ENCODE measurements at places on chromosomes 12 and 14.

GRCh38 chr14:91062600-91062999, 2.2 kb upstream of the RPS6KA5 start:
- DNase-seq: no peak

DNA sequence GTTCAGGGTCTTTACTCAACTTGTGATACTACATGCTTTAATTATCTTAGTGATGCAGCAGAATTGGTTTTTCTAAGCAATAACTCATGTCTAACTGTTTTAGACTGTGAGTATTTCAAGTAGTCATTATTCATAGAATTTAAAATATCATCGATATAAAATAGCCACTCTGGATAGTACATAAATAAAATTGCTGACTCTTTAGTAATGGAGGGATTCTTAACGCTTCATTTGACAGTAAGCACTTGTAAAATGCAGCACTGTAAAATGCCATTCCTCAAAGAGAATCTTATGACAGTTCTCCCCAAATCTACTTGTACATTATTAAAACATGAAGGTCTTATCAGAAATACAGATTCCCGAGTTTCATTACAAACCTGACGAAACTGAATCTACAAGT, 262.8 kb upstream of the LRFN5 start:
- no peak for DNase-seq

GRCh38 chr14:102999227-102999895, 58.0 kb downstream of the CDC42BPB start:
- no peak for DNase-seq

DNA sequence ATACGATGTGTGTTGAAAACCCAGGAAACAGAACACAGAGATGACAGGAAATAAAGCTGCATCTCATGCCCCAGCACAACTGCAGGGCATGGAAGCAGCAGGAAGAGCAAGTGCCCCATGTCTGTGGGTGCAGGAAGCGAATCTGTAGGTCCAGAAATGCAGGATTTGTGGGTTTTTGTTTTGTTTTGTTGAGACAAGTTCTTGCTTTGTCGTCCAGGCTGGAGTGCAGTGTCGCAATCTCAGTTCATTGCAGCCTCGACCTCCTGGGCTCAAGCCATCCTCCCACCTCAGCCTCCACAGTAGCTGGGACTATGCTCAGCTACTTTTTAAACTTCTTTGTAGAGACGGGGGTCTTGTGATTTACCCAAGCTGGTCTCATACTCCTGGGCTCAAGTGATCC, 6.2 kb upstream of the RPS6KL1 start:
- DNase-seq: no peak

DNA sequence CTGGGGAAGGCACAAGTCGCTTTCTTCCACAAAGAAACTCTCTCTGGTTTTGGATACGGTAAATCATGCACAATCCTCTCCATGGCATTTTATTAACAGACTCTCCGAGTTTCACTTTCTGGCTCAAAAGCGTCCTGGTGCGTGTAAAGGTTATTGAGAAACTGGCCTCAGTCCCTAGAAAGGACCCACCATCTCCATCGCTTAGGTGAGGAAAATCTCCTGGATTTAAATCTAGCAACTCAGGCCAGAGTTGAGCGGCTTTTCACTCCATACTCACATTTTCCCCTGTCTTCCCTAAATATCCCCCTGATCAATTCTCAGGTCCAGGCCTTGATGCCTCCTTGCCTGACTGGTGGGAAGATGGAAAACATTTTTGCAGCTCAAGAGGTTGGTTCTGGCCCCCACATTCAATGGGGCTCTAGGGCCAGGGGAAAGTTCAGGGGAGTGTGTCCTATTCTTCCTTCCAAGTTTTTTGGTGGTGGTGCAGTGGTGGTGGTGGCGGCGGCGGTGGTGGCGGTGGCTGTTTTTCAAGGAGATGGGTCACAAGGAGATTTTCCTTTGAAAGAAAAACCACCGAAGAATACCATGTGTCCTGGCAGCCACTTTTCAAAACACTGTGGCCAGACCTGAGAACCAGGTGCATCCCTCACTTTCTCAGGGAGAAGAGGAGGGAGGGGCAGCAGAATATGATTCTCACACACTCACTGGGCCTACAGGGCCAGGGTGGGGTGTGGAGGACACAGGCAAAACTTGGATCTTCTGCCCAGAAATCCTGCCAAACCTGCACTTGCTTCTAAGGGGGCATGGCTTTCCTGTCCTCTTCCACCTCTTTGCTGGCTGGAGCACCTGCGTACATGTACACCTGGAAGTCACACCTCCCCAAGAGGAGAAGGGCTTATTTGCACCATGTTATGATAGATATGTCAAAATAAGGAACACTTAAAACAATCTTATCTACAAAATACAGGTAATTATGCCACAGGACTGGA, 46.7 kb upstream of the PNMA1 start:
- no peak for DNase-seq

DNA sequence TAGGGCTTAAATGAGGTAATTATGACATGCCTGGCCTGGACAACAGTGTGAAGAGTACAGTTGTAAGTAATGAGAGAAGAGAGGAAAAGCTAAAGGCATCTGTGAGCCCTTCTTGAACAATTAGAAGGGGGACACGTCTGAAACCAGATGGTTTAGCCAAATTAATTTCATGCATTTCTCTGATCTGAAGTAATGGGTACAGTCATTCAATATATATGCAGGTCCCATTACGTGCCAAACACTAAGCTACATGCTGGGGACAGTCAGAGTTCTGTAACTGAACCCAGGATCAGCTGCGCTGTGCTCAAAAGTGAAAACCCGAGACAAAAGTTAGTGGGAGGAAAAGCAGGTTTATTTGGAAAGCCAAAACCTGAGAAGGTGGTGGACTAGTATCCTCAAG, 207.2 kb upstream of the TMTC1 start:
- DNase-seq: no peak

DNA sequence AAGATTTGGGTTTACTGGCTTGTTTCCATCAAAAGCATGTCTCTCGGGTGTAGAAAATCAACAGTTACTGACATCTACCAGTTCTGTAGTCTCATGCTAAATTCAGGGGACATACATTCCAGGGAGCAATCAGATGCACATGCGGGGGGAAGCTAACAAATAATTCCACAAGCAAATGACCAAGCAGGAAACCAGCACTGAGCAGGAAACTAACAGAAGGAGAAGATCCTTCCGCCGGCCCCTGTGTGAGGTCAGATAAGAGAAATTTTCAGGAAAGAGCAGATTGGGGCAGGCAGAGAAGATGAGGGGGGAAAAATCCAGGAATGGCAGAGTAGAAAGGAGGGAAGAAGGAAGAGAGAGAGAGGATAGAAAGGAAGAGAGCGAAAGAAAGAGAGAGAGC, 127.6 kb upstream of the TMCC3 start:
- no peak for DNase-seq

DNA sequence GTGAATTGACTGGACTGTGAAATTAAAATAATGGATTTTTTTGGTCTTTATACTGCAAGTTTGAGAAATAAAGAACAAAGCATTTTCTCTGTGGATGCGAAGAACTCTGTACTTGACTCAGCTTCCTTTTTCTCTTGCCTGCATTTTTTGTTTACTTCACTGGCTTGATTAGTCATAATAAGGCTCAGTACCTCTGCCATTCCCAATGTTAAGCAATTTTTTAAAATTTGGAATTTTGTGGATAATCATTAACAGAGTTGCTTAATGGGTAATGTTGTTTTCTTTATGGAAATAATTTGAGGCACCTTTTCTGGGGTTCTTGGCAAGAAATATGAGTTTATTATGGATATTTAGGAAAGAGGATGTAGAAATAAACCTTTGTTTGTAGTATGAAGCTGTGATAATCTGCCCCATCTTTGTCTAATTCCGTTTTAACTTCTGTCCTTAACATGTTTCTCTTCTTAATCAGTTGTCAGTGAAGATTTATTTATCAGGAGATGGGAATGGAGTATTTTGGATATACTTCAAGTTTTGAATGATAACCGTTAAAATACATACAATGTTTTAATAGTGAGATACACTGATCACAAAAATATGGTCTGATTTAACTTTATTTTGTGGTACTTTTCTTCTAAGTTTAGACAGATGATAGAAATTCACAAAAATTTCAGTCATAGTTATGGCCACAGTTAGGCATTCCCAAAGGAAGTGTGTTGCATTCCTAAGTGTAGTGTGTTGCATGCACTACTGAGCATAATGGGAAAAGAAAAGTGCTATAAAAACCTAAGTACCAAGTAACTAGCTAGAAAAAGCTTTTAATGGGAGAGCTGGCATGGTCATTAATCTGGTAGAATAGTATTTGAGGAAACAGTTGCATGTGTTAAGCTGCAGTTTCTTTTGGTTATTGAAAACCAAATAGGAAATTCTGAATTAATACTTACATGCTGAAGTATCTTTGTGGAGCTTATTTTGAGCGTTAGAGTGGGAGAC, 27.7 kb downstream of the WNK1 start:
- DNase-seq: no peak

DNA sequence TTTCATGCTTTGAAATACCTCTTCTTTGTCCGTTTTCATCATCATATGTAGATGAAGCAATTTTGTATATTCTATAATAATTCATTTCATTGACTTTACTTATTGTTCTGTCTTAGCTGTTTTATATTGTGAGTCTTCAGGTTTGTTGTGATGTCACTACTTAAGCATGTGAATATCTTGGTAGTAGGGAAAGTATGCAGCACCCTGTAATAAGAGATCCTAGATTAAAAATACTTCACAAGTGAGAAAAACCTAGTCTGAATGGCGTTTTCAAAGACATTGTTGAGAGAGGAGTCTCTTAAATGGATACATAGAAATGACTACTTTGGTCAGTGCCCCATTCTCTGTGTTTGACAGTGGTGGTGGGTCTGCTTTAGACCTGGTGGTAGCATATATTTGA, 61.4 kb downstream of the SLC16A7 start:
- DNase-seq: peak; percentile 7

DNA sequence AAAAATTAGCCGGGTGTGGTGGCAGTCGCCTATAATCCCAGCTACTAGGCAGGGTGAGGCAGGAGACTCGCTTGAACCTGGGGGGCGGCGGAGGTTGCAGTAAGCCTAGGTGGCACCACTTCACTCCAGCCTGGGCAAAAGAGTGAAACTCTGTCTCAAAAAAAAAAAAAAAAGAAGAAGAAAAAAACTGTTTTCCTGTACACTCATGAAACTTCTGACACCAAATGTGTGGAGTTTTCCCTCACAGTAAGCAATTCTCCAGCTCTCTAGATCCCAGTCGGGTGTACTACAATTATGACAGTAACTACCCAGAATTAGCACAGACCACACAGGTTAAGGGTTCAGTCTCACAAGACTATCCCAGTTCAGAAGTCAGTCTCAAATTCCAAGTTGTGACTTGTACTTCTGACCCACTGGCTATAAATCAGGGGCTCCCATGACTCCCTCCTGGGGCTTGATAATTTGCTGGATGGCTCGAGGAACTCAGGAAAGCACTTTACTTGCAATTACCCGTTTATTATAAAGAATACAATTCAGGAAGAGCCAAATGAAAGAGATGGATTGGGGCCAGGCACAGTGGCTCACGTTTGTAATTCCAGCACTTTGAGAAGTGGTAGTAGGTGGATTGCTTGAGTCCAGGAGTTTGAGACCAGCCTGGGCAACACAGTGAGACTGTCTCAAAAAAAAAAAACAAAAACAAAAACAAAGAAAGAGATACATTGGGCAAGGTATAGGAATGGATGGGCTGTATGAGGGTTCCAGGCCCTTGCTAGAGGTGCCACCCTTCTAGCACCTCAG, 12.4 kb upstream of the ARF6 start:
- no peak for DNase-seq

DNA sequence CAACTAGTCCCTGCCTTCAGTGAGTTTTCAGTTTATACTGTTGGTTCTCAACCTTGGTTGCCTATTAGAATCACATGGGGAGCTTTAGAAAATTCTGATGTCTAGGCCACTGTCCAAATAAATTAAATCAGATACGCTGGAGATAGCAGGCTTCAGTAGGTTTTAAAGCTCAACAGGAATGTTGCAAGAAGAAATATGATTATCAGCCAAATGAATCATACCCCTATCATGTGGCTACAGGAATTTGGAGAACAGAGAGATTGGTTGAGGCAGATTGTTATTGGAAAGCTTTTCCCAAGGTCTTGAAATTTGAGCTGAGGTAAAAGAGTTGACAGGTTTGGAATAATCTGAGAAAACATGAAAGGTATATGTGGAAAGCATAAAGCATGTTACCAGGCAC, 125.3 kb downstream of the WIF1 start:
- DNase-seq: no peak

DNA sequence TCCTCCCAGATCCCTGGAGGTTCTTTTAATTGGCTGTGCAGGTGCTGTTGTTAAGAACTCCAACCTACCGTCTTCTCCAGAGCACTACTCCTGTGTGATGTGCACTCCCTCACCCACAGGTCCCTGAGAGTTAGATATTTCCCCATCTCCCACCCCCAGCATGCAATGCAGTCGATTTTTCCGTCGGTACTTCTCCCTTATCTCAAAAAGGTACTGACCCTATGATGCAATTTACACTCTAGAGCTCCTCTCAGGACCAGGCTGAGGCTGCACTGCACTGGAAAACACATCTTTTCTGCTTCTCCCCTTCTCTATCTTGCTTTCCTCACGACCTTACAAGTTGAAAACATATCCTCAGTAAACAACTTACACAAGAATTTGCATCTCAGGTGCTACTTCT, 312.4 kb upstream of the TBX3 start:
- no peak for DNase-seq

DNA sequence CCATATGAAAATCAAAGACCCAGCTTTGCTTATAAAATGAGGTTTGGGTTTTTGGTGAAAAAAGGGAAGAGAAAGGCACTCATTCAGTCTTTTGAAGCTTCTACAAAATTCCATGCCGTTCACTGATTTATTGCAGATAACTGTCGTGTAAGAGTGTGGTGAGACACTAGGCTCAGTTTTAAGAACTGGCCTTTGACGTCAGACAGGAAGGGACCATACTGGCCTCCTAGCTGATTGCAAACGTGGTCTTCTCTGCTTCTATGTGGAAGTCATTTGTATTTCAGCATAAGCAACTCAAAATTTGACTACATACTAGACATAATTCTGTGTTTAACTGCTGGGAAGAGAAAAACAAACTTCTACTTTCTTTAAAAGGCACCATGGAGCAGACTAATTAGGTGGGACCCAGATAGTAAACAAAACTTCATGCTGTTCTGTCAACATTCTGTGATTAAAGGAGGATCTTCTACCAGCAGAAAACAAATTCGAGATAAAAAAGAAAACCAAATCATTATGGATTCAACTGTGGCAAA, 168.7 kb downstream of the TTC7B start:
- no peak for DNase-seq

Data from HTR-8/SVneo (cell line).